ENCODE measurements at places on chromosomes 1 and 21. TPM values are rescaled to one million over a fixed set of nuclear protein-coding genes. Genes with fewer than 3 reads are reported as not detected.
A peak's percentile ranks its signal among the peaks of the same experiment; 100 is the strongest.

The FHL3 gene
- total RNA-seq: 2.0 TPM

DNA sequence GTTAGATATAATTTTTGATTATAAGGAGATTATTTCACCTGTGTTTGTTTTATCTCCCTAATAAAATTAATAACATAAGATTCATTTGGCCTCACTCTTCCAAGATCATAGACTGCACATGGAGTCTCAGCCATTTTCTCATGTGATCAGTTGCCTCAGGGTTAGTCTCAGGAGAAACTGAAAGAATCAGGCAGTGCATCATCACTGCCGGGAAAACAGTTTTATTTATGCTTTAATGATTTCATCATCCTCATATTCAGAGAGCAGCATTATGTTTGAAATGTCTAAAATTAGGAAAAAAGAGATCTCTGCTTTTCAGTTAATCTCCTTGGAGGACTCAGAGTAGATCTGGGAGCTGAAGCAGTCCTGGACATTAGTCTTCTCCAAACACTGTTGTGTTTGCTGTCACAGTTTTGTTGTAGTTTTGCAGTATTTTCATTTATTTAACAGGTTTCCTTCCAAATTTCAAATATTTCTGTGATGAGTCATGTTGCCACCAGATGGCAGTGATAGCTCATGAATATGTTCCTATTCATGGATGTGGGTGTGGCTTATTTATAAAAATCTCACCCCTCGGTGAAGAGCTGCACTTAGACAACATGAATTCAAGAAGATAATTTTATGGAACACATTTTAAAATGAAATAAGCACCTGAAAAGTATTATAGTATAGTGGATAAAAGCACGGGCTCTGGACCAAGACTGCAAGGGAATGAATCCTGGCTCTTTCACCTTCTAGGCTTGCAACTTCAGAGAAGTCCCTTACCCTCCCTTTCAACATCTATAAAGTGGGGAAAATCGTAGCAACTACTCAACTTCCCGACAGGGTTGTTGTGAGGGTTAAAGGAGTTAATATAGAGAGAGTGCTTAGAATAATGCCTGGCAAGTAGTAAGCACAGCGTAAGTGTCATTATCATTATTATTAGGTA, 31.2 kb downstream of the CHD1L start:
- peak; percentile 60 for DNase-seq

DNA sequence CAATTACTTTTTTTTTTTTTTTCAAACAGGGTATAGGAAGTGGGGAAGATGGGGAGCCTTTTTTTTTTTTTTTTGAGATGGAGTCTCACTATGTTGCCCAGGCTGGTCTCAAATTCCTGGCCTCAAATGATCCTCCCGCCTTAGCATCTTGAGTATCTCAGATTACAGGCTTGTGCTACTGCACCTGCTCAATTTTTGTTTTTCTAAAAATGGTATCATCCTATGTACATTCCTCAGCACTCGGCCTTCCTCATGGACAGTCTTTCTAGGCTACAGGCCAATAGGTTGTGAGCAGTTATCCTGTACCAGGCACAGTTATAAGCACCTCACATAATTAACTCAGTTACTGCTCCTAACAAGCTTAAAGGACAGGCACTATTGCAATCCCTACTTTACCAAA, 132.1 kb upstream of the EDN2 start:
- DNase-seq: no peak

GRCh38 chr1:28913786-28914227, 562 bp upstream of the EPB41 start:
- DNase-seq: no peak

DNA sequence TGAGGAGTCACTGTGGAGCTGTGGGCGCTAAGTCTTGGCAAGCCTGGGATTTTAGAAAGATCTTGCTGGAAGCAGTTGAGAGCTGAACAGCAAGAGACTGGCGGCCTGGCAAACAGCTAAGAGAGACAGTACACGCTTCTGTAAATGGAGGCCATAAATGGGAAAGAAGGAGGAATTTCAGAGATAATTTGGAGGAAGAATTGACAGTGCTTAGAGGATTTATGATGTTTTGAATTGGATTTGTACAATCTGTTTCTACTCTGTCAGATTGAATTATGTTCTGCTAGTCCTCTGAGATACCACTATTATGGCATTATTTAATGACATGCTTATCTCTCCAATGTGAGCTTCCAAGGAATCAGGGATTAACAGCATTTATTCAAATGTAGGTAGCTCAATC, 50.1 kb downstream of the ABCA4 start:
- no peak for DNase-seq

GRCh38 chr1:30756545-30757351, 826 bp downstream of the LAPTM5 start:
- peak; percentile 60 for DNase-seq

GRCh38 chr21:40575976-40576375, 271.0 kb downstream of the DSCAM start:
- DNase-seq: no peak

DNA sequence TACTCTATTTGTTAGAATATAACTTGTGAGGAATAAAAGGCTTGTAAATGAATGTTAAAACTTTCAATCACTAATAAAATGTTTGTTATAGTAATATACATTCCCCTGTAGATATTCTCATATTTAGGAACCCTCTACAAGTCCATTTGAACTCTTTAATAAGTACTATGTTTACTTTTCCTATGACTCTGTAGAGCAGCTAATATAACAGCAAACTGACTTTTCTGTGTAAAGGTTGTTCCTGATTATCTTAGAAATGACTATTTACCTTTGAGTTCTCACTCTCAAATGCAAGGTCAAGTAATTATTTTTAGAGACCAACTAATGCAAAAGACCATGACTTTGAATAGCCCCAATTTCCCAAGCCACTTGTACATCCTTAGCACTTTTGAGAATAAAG, 130.3 kb downstream of the C1orf21 start:
- DNase-seq: no peak

The WNT3A gene
- not detected for total RNA-seq

DNA sequence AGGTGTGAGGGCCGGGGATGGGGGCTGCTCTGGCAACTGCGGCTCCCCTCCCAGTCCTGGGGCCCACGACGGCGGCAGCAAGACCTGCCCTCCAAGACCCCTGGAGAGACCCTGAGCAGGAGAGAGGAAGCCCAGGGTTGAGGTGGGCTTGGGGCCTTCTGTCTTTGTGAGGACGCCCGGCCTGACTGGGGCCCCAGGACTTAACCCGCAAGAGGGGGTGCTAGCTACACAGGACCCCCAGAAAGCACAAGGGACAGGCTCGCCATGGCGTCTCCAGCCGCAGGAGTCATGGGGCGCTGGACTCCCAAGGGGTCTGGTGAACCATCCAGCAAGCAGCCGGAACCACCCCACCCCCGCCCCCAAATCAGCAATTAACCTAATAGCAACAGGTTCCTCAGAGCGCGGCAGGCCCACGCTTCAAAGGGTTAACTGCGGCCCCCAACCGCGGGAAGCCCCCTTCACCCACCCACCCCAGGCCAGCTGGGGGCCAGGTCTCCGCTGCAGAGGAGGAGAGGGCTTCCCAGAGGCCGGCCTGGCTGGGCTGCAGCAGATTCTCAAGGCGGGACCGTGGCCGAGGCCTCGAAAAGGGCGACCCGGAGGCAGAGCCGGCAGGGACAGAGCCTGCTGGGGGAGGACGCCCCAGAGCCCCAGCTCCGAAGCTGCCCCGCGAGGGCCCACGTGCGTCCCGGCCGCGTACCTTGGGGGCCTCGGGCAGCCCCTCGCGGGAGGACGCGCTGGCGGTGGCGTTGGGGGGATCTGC, 525 bp downstream of the C1QTNF12 start:
- no peak for DNase-seq

- DNase-seq: no peak
Observed at GRCh38 chr1:99786751-99787501, 20.5 kb upstream of the FRRS1 start.

DNA sequence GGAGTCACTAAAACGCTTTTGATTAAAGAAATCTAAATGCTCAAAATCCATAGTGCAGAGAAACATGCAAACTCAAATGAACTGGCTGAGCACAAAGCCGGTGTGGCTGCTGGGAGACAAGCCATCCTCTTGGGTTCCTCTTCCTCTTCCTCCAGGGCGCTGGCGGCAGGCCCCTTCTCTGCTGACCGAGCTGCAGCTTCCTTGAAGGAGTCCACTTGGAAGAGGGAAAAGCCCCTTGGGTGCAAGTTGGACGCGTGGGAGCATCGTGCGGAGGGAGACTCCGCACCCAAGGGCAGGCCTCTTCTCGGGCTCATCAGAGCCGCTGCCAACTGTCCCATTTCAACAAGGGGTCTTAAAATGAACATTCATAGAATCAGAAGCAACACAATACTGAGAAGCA, 7.9 kb downstream of the CCNL2 start:
- no peak for DNase-seq

GRCh38 chr21:35954066-35954465, 106.3 kb downstream of the SETD4 start:
- DNase-seq: no peak

- no peak for DNase-seq
Observed at GRCh38 chr21:34074283-34075090, 1.1 kb downstream of the MRPS6 start.

The VCAM1 gene
- total RNA-seq: 9.4 TPM

DNA sequence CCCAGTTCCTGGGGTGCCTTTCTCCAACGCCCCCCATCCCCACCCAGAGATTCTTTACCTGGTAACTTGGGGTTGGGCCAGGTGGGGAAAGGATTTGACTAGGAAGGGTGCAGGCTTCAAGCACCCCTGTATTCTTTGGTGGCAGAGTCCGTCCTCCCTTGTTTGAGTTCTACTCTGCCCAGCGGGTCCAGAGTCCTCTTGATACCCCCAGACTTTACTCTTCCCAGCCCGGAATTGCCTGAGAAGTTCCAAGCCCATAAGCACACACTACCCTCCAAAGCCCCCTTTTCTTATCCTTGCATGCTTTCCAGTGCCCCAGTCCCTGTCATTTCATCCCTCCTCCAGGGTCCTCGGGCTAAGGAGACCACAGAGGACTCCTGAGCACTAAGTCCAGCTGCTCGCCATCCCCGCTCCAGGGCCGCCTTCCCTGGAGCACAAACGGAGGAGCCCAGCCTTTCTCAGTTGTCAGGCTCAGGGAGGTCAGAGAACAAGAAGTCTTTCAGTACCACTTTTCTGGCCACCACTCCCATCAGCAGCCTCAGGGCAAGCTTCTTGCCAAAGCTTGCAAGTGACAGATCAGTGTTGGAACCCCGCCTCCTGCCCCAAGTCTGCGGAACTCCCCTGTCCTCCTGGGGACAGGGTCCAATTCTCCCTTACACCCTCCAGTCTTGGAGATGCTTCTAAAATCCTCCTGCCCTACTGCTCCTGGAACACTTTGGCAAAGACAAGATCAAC, 12.2 kb downstream of the SLC45A3 start:
- peak; percentile 65 for DNase-seq

The SMIM12 gene
- 50.8 TPM for total RNA-seq

GRCh38 chr21:28696844-28697410, 295.8 kb downstream of the LTN1 start:
- DNase-seq: no peak

DNA sequence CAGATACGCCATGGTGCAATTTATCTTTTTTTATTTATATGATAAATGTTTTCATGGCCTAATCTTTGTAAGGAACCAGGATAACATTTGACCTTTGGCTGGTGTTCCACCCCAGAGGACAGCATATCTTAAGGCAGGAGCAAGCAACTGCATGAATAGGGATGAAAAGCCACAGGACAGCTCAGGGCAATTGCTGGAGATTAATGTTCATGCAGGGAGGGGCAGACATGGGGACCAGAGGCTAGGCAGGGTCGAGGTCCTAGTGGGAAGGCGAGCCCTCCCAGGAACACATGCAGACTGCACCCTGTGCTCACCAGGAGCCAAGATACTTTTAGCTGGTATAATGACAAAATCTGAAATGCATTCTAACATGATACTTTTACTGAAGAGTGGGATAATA, 74.4 kb upstream of the HAO2 start:
- DNase-seq: no peak

- DNase-seq: no peak
Observed at GRCh38 chr1:91752324-91752723, 133.6 kb downstream of the TGFBR3 start.

The RNU1-4 gene
- total RNA-seq: 2,195 TPM

The VANGL2 gene
- 8.7 TPM for total RNA-seq

DNA sequence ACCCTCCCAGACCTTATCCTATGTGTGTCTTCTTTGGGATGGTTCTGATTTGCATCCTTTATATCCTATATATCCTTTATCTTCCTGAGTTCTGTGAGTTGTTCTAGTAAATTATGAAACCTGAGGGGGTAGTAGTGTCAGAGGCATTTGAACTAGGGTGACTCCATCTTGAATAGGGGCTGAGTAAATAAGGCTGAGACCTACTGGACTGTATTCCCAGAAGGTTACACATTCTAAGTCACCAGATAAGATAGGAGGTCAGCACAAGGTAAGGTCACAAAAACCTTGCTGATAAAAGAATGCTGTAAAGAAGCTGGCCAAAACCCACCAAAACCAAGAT, 50.6 kb downstream of the SUSD4 start:
- DNase-seq: no peak

DNA sequence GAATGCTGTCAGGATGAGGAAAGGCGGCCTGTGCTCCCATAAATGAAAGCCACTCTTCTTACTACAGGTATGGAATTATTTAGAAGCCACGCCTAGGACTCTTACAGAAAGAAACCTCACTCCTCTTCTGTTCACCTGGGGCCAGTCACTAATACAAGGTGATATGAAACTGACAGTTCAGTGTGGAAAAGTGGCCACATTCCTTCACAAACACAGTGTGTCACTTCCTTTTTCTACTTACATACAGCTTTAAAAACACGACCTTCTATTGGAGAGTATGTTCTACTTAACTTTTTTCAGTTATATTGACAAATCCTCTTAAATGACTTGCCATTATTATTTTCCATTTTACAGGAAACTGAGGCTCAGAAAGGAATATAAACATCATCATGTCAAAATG, 163.1 kb downstream of the PCNX2 start:
- DNase-seq: no peak

GRCh38 chr1:232611834-232612233, 18.1 kb downstream of the SIPA1L2 start:
- no peak for DNase-seq

DNA sequence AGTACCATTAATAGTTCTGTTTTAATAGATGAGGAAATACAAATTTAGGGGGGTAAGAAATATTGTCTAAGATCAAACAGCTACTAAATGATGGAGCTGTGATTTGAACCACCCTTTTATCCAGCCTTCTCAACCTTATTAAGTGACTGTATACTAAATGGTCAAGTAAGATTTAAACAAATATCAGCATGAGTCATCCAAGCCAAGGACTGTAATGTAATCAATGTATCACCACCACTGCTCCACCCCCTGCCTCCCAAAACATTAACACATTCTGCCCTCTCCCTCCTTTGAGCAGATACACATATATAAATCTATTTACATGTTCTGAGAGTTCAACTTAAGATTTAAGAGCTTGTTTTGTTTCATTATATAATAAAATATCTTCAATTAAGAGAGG, 58.9 kb downstream of the LRRC40 start:
- DNase-seq: no peak
